ENCODE measurements at places on chromosomes 3 and 15. TPM values are rescaled to one million over a fixed set of nuclear protein-coding genes. Genes with fewer than 3 reads are reported as not detected.

GRCh38 chr15:75620058-75620820, 5.3 kb downstream of the SNUPN start:
- no peak for DNase-seq

DNA sequence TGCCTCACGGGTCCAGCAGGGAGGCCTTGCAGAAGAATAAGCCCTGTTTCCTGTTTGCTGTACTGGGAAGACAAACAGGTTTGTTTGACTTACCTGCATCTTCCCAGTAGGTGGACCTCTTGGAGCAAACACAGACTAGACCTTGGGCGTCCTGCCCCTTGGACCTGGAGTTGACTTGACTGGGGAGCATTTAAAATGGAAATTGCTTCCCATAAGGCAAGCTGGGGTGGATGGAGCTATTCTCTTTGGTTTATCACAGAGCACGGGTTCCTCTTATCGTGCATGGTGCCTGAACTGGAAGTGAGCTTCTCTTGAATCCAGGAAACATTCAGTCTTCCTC, 151.4 kb downstream of the RPLP1 start:
- no peak for DNase-seq

DNA sequence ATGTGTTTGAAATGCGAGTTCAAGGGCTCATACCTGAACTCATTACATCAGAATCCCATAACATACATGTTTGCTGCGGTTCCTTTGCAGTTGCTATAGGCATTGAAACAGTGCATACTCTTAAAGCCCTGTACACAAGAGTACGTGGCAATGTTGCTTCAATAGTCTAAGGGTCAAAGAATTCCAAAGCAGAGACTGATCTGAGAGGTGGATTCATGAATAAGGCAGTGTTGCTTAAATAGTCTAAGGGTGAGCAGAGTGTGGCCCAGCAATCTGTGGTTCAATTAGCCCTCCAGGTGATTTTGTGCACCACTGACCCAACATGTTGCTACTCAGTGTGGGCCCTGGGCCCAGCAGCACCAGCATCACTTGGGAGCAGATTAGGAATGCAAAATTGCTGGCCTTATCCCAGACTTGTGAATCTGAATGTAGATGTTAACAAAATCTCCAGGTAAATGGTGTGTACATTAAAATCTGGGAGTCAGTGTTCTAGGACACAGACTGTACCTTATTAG, 314.7 kb upstream of the UMPS start:
- DNase-seq: no peak

DNA sequence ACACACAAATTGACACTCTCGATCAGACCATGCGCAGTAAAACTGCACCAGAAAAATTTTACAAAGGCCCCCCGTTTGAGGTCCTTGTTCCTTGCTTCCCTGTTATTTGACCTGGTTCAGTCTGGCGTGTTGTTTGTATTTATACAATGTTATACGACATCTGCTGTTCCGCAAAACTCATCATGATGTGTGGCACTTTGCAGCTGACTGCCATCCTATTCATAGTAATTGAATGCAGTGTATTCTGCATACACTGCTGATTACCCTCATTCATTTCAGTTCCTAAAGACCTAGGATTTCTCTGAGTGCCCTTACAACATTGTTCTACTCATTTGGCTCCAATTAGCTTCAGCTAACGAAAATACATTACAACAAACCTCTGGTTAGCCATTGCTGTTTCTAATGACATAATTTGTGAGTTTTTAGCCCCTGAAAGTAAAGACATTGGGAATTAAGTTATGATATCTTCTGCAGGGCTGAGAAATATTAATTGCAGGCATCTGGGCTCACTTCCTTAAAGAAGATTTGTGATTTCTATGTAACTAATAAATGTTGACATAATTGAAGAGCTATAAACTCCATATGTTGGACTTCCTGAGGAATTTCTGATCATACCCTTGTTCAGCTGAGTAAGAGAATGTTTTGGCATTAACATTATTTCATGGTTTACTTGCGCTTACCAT, 75.7 kb downstream of the C3orf38 start:
- DNase-seq: no peak

DNA sequence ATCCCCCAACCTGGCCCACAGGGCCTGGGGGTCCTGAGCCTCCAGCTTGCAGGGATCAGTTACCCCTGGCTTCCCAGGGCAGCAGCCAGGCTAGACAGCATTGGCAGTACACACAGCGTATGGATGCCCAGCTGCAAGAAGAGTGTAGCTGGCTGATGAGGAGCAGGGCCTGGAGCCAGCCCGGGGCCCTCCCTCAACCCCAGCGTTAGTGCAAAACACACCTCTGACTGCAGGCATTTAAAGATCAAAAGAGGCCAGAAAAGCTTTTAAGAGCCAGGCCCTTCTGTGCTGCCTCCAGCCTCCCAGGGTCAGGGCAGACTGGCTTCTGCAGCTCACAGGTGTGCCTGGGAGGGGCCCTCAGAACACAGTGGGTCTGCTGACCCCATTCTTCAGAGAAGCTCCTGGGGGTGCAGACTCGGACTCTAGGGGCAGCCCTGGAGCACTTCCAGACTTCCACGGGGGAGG, 110.6 kb downstream of the ETFA start:
- no peak for DNase-seq

DNA sequence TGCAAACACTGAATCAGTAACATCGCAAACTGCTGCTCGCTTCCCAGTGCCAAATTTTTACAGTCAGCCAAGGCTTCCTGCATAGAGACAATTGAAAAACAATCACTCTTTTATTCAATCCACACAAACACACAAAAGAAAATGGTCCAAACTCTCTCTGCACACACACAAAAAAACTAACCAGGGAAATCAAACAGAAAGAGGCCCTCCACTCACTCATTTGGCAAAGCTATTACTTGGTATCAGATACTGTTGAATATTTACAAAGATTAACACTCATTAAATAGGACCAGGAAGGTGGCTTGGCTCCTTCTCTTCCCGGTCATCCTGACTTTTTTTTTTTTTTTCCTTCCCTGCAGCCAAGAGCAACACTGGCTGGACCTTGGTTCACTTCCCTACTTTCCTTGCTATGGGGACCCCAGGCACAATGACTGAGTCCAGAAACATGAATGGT, 62.4 kb upstream of the SPATA12 start:
- no peak for DNase-seq

DNA sequence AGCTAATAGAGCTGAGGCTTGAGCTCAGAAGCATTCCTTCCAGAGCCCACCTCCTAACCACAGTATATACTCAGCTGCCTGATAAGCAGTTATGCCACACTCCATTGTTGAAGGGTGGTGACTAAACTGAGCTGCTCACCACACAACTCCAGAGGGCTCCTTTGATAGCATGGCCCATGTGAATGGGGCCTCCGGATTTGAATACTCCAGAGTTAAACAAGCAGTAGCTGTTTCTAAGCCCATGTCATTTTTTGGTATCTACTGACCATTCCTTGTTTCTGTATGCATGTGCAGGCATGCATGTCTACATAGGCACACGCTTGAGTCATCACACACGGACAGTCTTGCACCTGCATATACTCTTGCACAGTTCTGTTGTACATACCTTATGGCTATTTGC, 28.9 kb downstream of the IGSF10 start:
- peak; percentile 21 for DNase-seq

GRCh38 chr15:77650265-77650664, 17.6 kb upstream of the LINGO1 start:
- DNase-seq: no peak

GRCh38 chr3:13822871-13823585, 56.8 kb downstream of the WNT7A start:
- DNase-seq: no peak

AGBL1 gene
- total RNA-seq: not detected

HRH1 gene
- total RNA-seq: 6.2 TPM

CPN2 gene
- not detected for total RNA-seq

DNAH12 gene
- 0.39 TPM for total RNA-seq

EFCC1 gene
- 5.8 TPM for total RNA-seq
